ENCODE measurements at places on chromosomes 16 and 17.
A peak's percentile ranks its signal among the peaks of the same experiment; 100 is the strongest.

- DNase-seq, result no peak
Measured at GRCh38 chr16:12020009-12020408, 43.5 kb downstream of the SNX29 start.

DNA sequence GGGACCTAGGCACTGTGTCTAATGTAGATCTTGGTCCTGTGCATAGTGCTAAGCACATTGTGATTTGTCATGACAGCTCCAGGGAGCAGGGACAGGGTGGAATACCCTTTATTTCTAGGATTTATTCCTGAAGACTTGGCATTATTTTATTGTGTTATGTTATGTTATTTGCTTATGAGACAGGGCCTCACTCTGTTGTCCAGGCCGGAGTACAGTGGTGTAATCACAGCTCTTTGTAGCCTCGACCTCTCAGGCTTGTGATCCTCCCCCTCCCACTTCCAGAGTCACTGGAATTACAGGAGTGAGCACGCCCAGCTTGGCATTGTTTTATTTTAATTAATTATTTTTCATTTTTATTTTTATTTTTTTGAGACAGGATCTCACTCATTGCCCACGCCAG is 40.5 kb upstream of the USP7 start:
- DNase-seq, result no peak

DNA sequence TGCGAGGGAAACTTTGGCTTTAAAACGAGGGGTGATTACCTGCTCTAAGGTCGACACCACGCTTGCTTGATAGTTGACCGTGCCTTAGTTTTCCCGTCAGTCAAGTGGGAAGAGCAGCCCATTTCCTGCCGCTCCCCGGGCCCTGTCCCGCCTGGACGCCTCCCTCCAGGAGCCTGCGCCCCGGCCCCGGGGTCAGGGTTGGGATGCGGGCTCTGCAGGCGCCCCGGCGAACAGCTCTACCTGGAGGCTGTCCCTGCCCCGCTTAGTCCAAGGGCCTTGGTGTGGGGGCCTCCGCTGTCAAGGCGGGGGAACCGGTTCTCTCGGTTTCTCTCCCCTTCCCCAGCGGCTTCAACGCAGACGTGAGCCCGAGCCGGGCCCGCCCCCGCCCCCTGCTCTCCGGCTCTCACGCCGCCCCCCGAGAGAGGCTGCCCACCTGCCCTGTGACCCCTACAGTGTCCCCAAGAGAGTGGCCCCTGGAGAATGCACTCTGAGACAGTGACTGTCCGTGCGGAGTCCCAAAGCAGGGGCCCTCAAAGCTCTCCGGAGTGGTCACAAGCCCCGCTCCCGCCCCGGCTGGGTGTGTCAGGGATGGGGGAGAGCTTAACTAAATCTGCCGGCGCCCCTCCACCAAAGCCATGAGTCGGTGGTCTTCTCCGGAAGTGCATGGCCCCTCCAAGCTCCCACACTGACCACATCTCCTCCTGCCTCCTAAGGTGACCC is 117.4 kb upstream of the SMURF2 start:
- DNase-seq, result no peak

DNA sequence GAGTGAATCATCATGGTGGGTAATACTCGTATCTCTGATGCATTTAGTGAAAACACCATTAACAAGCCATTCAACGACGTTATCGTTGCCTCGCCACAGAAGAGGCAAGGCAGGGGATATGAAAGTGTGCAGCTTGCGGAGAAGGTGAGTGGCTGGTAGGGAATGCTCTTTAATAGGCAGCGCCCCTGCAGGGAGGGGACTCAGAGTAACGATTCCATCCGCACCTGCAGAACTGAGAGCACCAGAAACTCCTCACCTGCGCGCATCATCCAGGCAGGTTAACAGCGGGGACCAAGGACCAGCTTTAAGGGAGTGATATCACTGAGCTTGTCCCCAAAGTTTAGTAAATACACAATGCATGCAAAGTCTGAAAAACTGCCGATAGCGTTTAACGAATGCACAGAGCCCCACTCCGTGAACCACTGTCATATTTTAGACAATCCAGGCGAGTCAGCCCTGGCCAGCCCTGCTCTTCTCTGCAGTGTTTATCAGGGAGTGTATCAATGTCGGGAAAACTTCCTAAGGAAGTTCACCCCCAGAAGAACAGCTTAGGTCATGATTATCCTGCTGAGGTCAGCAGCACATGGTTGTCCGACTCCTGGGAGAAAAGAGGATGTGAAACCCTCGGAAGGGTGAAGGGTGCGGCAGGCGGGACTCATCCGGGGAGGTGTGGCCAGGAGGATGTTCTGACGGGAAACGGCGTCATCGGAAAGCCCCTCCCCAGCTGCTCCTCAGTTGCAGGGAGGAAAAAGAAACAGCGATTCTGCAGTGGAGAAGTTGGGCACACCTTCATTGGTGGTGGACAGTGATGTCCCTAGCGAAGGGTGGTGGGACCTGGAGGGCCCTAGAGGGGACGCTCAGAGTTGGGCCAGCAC is 68.5 kb upstream of the DNAH17 start:
- peak; percentile 51 for DNase-seq

- no peak for DNase-seq
Measured at GRCh38 chr16:7422036-7422888, 89.6 kb downstream of the RBFOX1 start.

DNA sequence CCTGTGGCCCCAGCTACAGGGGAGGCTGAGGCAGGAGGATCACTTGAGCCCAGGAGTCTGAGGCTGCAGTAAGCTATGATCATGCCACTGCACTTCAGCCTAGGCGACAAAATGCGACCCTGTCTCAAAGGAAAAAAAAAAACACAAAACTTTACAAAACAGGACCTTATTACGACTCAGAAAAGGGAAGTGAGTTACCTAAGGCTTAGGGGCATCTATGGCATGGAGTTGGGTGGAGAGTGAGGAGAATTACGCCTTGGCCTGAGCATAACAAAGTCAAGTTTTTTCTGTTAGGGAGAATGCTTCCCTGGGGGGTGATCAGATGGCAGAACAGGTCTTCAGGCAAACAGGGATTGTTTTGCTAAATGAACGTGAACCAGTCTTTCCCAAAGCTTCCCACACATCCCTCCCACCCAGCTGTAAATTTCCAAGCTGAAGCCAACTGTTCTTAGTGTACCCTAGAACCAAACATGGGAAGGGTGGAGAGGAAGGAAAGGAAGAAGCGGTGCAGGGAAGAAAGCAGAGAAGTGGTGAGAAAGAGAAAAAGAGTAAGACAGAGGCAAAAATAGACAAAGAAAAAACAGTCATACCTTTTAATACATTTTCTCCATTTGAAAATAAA is 24.6 kb upstream of the TNRC6C start:
- no peak for DNase-seq

GRCh38 chr16:65570261-65570660 is 448.4 kb upstream of the CDH11 start:
- no peak for DNase-seq

- DNase-seq, result peak; percentile 50
Measured at GRCh38 chr17:48492401-48493298, 38.2 kb downstream of the HOXB1 start.

- no peak for DNase-seq
Measured at GRCh38 chr17:19260958-19261357, 23.8 kb downstream of the EPN2 start.

- peak; percentile 72 for DNase-seq
Measured at GRCh38 chr17:1486802-1487695, 5.4 kb downstream of the MYO1C start.

GRCh38 chr17:66953630-66954020 is 10.9 kb upstream of the CACNG4 start:
- DNase-seq, result no peak

- DNase-seq, result no peak
Measured at GRCh38 chr16:57786632-57787518, 15.4 kb downstream of the KIFC3 start.

DNA sequence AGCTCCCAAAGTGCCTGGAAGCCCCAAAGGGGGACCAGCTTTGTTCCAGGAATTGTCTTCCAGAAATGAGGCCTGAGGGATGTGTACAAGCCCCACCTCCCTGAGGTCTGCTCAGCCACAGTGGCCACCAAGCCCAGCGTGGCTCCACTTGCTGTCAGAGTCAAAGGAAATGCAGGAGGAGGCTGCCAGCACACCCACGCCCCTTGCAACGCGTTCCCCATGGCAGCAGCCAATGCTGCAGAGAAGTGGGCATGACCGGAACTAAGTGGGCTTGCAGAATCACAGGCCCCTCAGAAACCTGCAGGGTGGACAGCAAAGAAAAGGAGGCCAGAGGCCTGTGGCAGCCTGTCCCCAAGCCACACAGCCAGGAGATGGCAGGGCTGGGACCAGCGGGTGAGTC is 320.8 kb downstream of the FOXL1 start:
- DNase-seq, result no peak

GRCh38 chr17:31915456-31916100 is 14.1 kb upstream of the UTP6 start:
- DNase-seq, result no peak

All from activated T-cell treated with anti-CD3 and anti-CD28 coated beads for 4 hours (primary cell).